ENCODE measurements at places on chromosomes 16 and 17.

- no peak for DNase-seq
These were observed 70.9 kb upstream of the N4BP1 start for GRCh38 chr16:48680881-48681280.

DNA sequence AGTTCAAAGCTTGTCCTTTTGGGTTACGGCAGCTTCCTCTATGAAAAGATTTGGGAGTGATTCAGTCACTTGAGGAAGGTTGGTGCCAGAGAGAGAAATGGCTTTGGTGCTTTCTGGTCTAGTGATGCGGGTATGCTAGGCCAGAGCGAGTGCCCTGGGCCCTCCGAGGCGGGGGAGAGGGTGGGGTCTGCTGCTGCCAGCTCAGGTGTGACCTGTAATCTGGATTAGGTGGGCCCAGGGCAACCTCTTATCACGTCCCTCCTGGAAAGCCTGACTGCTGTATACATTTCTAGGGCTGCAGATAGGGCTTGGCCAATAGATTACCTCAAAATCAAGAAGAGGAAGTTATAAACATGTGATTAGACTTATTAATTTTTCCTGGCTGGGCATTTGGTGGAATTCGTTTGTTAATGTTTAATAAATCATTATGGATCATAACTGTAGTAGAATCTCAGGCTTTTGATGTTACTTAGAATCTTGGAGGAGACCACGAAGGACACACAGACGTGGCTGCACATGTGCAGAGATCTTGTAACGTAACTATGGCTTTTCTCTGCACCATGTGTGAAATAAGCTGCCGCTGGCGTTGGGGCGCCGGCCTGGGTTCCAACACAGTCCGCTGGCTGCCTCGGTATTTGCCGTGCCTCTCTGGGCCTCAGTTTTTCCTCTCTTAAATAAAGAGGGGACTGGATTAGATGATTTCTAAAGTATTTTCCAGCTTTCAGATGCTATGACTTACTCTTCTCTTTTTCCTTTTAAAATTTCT, 1.2 kb downstream of the IRF8 start:
- DNase-seq: no peak

DNA sequence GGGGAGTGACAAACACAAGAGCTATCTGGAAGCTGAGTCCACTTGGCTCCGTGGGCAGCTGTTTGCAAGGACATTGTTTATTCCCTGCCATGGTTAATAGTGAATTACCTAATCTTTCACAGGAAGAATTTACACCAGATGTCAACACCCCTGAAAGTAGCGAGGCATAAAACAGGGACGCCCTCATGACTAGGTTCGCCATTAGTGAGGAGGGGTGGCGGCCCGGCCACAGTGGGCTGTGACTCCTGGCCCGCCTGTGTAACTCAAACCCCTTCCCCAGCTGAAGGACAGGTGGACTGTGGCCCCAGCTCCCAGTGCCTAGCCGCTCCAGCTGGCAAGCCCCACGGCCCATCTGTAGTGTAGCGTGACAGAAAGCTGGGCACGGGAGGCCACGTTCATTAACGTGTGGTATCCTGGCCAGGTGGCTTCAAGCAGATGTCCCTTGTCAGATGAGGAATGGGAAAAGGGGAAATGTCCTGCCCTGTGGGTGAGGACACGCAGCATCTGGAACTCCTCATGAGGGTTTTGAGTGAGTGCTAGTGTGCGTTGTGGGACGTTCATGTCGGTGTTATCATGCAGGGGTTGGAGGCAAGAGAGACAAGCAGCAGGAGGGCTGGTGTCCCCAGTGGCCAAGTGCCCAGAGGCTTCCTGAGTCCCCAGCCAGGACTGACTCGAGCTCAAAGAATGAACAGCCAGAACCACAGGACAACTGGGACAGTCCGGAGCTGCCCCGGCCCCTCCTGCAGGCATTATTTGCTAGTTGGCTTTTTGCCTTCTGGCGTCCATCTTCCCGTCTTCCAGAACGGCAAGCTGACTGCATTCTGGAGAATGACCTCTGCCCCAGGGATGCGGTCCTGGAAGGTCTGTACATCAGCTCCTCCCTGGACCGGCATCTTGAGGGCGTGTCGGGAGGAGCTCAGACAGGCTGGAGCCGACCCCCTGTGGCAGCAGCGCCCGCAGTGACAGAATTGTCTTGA, 19.2 kb downstream of the KDM8 start:
- DNase-seq: peak; percentile 50

DNA sequence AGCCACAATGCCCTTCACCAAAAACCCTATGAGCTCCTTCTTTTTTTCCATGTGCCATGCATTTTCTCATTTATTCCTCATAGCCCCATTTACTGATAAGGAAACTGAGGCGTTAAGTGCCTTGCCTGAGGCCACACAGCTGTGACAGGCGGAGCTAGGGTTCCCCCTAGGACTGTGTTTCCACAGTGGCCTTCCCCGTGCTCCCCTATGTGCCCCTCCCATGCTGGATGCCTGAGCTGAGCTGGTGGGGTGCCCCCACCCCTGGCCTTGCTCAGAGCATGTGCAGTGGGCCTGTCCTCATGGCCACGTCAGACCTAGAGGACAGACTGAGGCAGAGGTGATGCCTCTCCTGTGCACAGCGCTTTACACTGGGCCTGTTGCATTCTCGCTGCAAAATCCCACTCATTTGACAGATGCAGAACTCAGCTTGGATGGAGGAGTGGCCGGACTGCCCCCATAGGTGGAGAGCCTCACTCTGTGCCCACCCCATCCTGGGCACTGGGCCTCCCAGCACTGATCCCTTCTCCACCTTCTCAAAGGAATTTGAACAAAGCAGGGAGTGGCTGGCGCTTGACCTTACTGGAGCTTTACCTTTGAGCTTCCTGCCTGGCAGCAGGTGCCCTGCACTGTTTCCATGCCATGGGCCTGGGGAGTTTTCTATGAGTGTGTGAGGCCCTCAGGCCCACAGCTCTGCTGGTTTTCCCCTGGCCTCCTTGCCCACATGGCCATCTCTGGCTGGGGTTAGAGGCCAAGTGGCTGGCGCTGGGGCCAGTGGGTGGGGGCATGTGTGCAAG, 2.6 kb downstream of the MAP2K3 start:
- DNase-seq: no peak

DNA sequence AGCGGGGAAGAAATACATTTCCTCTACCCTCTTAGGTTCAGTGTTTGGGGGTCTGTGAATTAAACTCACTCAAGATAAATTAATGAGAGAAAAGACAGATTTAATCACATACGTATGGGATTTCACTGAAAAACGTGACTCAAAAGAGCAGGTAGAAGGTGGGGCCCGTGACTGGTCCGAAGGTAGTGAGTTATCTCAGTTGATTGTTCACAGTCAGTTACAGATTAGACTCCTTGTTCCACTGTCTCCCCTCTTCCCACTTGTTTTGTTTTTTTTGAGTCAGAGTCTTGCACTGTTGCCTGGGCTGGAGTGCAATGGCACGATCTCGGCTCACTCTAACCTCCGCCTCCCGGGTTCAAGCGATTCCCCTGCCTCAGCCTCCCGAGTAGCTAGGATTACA, 301.2 kb downstream of the SEC14L1 start:
- no peak for DNase-seq

DNA sequence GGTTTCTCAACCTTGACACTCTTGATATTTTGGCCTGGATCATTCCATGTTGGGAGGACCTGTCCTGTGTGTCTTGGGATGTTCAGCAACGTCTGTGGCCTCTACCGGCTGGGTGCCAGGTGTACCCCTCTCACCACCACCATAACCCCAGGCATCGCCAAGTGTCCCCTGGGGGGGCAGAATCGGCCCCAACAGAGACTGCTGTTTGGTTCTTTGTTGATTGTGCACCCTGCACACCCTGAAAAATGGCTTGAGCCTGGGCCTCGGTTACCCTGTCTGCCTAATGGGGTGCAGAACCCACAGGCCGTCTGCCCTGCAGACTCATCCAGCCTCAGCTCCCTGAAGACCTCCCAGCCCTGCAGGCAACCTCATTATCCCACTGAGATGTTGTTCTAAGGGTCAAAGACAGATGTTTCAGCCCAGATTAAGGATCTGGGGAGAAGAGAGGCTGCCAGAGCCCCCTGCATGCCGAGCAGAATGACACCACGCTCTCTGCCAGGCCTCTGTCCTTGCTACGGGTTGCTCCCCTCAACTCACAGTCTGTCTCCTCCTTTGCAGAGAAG, 9.2 kb downstream of the CACNG1 start:
- DNase-seq: no peak

DNA sequence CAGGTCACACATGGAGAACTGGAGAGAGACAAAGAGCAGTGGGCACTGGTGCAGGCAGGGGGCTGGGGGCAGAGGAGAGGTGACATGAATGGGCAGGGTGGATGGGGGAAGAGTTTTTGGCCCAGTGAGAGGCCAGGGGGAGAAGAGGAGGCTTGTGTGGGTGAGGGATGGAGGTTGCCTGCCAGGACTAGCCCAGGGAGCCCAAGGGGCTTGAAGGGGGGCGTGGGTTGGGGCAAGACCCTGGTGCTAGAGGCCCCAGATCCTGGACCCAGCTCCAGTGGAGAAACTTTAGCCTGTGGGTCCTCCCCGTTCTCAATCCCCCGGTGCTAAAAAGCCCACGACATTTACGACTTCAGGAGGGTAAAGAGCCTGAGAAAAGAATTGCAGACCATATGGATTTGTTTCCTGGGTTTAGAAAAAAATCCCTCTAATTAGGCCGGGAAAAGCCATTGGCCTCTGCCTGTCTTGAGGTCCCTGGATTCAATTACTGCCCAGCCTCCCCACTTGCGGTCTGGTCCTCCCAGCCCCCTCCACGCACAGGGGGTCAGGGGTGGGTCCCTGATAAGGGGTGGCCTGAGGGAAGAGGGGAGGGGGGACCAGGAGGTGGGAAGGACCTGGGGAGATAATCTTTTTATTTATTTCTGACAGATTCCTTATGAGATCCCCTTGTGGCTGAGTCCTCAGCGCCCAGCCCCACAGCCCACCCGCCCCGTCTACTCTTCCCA, 33.0 kb downstream of the NGFR start:
- DNase-seq: no peak

DNA sequence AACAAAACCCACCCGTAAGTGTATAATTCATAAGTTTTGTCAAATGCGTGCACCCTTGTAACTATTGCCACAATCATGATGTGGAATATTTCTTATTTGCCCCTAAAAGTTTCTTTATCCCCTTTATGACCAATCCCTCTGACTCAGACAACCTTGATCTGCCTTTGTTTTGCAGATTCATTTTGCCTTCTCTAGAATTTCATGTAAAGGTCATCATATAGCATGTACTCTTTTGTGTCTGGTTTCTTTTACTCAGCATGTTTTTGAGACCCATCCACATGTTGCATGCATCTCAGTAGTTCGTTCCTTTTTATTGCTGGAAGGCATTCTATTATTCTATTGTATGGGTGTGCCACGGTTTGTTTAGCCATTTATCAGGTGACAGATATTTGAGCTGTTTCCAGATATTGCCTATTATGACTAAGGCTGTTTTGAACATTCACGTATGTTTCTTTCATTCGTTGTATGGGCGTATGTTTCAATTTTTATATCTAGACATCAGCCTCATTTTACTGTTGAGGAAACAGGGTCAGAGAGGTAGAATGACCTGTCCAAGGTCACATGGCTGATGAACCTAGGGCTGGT, 192.4 kb downstream of the RAB11FIP4 start:
- no peak for DNase-seq

GRCh38 chr16:23836078-23836403, 258 bp downstream of the PRKCB start:
- no peak for DNase-seq

DNA sequence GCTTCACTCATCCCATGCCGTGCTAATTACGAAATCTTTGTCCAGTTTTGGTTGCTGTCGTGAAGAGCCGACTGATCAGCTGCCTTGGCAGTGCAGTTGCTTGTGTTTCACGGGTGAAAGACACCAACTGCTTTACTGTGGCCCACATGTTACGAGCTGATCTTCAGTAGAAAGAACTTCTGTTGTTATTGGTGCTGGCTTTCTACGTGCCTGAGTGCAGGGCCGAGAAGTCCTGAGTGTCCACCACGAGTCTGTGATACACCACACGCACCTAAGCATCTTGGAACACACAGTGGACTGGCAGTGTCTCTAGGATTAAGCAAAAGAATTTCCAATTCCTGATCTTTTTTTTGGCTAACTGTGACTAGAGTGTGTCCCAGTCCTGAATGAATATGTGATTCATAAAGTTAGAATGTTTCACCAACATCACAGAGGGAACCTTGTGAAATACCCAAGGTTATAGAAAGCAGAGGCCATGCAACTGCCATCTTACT, 70.4 kb upstream of the CLEC18A start:
- DNase-seq: no peak

DNA sequence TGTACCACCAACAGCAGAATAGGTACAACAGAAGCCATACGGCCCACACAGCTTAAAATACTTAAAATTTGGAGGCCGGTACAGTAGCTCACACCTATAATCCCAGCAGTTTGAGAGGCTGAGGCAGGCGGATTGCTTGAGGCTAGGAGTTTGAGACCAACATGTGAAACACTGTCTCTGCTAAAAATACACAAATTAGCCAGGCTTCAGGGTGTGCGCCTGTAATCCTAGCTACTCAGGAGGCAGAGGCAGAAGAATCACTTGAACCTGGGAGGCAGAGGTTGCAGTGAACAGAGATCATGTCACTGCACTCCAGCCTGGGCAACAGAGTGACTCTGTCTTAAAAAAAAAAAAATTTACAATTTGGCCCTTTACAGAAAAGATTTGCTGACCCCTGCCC, 17.0 kb downstream of the GFOD2 start:
- no peak for DNase-seq

DNA sequence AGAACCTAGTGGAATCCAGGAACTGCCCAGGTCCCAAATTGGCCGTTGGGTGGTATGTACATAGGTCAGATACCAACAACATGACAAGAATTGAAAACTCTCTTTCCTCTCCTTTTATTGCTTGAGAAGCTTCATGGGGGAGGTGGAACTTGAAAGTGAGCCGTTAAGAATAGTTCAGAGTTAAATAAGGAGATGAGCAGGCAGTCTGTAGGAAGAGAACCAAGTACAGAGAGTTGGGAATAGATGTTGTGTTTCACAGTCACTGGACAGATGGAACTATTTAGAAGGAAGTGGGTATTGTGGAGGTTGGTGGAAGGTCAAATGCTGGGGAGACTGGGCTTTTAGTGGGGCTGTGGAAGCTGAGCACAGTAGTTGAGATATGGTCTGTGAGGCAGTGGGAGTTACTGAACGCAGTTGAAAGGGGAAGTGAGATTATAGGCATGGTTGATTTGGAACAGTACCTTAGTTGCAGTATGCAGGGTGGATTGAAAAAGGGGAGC, 26.4 kb downstream of the ARHGAP44 start:
- DNase-seq: no peak

DNA sequence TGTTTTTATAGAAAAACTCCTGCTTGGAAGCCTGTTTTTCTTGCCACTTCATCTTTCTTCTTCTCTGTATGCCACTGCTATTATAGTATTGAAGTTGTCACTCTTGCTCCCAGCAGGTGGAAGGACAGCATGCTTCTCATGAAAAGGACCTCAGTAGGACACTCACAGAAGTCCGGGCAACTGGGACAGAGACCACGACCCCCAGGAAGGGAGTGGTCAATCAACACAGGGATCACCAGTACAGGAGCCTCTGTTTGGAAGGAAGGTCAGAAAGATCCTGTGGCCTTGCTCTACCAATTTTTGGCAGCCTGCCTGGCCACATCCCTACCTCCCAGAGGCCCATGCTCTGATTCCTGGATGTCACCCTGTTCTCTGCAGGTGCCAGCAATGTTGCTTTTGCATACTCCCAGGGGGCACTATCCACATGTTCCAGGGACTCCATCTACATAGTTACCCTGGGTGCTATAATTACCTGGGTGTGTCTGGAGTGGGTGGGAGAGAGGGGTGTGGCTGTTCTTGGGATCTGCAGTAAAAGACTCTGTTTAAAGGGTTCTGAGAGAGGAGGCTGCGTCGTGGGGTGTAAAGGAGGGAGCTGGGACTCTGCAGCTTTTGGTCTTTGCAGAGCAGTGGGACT, 13.7 kb upstream of the AKAP10 start:
- DNase-seq: no peak

- DNase-seq: peak; percentile 66
These were observed 20.5 kb upstream of the TBX4 start for GRCh38 chr17:61431594-61432311.

- DNase-seq: no peak
These were observed 13.8 kb downstream of the MGAT5B start for GRCh38 chr17:76881966-76882365.
